ENCODE measurements at places on chromosomes 1 and 21. TPM values are rescaled to one million over a fixed set of nuclear protein-coding genes. Genes with fewer than 3 reads are reported as not detected.

Gene PRAMEF18
- total RNA-seq: not detected

DNA sequence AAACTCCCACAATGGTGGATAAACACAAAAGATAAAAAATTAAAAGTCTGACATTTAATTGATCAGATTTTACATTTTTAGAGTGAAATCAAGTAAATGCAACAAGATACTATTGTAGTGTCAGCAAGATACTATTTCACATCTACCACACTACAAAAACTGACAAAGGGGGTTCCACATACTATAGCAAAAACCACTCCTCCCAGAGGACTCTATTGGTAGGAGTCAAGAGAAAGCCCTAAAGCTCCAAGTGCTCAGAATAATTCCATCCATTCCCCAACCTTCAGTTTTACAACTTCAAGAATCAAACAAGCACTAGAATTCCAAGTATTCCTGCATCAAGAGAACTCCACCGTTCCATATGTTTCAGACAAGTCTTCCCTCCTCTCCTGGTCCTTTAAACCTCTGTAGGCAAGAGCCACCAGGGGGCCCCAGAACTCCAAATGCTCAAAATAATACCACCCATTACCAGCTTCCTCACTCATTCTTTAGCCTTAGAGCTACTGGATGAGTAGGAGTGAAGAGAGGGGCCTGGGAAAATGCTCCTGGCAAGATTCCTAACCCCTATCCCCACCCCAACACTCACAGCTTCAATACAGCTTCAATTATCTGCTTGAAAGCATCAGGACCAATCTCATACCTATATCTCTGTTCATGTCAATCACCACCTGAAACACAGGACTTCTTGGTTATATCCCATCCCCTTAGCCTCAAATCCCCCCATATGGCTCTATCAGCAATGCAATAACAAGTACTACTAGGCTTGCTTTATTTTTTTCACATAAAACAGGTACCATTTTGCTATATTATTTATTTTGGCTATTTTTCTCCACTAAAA lies 9.9 kb downstream of the TOR1AIP2 start:
- DNase-seq: peak; percentile 61

DNA sequence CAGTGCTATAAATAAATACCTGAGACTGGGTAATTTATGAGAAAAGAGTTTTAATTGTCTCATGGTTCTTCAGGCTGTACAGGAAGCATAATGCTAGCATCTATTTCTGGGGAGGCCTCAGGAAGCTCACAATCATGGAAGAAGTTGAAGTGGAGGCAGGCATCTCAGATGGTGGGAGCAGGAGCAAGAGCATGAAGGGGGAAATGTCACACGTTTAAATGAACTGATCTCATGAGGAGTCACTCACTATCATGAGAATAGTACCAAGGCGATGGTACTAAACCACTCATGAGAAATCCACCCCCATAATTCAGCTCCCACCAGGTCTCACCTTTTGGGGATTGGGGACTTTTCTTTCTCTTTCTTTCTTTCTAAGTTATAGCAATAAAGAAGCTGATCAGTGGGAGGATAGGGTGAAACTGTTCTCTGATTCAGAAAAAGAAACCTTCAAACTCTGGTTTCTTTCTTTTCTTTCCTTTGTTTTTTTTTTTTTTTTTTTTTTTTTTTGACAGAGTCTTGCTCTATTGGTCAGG lies 17.1 kb upstream of the SPAG17 start:
- no peak for DNase-seq

GRCh38 chr1:919271-919872 lies 4.4 kb upstream of the SAMD11 start:
- DNase-seq: no peak

Gene EXO1
- total RNA-seq: 1.1 TPM

Gene S100A2
- not detected for total RNA-seq

GRCh38 chr21:26210614-26211013 lies 40.0 kb upstream of the APP start:
- DNase-seq: no peak

- no peak for DNase-seq
Observed at GRCh38 chr1:57377339-57378139, 46.3 kb downstream of the DAB1 start.

Gene NGF
- not detected for total RNA-seq

- DNase-seq: no peak
Observed at GRCh38 chr1:1567152-1567875, 7.3 kb downstream of the SSU72 start.

Gene S100A16
- total RNA-seq: 191 TPM

DNA sequence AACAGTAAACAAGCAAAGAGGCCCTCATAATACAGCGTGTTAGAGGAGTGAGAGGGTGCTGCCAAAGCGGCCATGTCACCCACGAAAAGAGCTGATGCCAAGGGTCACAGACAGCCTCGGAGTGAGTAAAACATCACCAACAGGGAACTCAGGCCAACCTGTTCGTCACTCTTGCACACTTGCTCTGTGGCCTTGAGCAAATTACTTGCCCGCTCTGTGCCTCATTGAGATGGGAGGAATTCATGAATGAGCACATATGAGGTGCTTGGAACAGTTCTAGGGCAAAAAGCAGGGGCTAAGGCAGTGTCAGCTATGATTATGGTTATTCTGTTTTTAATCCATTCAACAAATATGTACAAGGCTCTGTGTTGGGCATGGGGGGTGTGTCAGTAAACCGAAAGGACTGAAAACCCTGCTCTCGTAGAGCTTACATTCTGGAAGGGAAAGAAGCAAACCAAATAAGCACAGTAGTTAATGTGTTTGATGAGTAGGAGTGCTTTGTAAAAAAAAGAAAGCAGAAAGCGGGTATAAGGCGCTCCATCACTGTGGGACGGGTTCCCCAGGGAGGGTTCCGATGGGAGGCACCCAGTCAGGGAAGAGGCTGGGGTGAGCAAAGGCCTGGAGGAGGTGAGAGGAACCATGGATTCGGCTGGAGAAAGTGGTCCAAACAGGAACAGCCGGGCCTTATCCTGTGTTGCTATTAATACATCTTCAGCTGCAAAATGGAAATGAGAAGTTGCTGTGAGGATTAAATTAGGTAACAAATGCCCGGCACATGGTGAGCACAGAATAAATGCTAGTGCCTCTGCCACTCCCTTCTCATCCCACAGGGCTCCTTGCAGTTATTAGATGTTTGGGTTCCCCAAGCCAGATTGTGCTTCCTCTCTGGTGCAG lies 39.5 kb upstream of the RD3 start:
- DNase-seq: no peak

- DNase-seq: no peak
Observed at GRCh38 chr1:48450505-48450904, 21.5 kb downstream of the SPATA6 start.

DNA sequence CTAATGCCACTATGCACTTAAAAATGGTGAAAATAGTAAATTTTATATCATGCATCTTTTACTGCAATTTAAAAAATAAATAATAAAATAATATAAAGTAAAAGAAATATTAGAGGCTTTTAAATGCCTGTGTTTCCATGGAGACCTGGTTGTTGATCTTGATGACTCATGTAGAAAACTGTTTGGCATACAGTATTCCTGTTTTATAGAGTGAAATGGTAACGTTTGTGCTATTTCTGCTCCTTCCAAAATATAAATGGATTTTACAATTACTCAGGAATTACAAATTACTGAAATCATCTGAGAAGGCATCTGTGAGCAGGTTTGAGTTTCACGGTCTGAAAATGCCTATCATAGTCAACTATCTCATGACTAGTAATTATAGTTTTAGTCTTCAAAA lies 98.4 kb upstream of the USP25 start:
- DNase-seq: no peak

DNA sequence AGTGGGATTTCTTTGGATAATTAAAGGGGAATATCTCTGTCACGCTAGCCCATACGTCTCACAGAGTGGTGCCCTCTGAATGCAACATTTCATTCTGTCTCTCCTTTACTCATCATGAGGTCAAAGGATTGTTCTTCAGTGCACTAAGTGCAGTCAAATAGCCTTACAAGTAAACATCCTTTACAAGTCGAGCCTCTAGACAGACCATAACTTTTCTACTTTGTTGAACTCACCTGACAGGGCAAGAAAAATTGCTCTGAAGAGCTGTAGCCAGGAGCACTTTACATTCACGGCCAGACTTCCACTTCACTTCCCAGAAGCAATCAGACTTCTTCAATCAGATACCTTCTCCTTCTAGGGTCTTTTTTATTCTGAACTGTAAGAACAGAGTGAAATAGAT lies 768.0 kb upstream of the TMPRSS15 start:
- no peak for DNase-seq

DNA sequence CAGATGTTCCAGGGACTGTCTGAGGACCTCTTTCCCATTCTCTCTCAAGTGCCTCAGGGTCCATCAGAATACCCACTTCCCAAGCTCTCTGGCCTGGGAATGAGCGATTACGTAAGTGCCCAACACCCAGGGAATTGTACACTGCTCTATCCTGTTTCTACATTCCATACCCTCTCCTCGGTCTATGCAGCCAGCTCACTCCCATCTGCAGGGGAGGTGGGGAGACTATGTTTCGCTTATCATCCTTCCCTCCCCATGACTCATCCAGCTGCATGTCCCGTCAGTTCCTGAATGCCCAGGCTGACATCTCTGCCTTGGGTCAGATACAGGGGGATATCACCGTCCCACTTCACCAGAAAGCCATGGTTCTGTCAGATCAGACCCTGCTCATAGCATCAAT lies 34.5 kb upstream of the CD1D start:
- no peak for DNase-seq

Gene OR10Z1
- not detected for total RNA-seq

Gene FCGR1A
- total RNA-seq: not detected

All from transverse colon (tissue), 4 donors.